ENCODE measurements at places on chromosomes 13 and 19.

DNA sequence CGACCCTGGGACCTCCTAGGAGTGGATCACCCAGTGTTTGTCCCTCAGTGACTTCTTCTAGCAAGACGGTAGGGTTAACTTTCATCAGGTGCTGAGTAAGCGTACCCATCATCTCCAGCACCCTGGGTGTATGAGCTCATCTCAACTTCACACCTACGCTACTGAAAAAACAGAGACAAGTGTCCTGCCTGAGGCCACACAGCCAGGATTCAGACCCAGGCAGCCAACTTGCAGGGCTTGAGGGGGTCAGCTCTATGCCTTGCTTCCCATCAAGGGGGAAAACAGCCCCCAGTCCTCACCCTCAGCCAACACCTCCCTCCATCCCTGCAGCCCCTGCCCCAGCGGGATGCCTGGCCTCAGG lies 4.6 kb downstream of the TLE2 start:
- no peak for DNase-seq

- no peak for DNase-seq
These were observed 63.5 kb upstream of the DOCK9 start for GRCh38 chr13:99041337-99041736.

DNA sequence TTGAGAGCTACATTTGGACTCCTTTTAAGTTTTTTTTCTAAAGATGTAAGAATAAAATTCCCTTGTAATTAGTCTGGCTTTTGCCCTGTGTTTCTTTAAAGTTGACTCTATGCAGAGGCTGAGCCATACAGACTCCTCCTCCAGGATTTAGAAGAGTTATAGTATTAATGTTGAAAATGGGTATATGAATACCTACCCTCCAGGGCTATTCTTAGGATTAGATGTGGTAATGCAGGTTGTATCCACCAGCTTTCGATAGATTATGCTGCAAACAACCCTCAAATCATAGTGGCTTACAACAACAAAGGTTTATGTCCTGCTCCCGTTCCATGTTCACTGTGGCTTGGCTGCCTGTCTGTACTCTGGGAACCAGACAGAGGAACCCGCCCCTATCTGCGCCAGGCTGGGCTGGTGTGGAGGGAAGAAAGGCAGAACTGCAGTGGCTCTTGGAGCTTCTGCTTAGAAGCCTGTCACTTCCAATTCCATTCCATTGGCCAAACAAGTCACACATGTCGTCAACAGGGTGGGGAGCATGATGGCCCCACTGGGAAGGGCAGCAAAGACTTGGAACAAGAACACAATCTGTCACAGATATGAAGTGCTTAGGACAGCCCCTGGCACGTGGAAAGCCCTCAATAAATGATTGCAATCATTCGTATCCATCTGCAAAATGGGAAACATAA lies 290.8 kb downstream of the FOXO1 start:
- DNase-seq, result no peak

GRCh38 chr19:38917516-38917915 lies 5.5 kb upstream of the CCER2 start:
- DNase-seq, result no peak

DNA sequence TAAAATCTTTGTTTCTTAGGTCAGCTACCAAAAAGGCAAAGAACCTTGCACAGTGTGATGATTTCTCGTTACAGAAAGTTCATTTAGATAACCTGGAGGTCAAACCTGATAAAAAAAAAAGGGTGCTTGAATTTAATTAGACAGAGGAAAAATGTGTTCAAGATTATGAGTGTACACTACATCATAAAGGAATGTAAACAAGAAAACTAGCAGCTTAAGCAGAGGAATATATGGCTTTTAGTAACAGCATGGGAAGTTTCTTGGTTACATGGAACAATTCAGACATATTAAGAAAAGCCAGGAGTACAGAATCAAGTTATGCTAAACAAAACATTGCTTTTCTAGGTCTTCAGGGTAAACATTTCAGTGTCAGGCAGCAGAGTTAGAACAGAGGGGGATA lies 32.9 kb downstream of the ING1 start:
- no peak for DNase-seq

GRCh38 chr19:29299416-29300380 lies 86.7 kb upstream of the UQCRFS1 start:
- DNase-seq, result no peak

GRCh38 chr19:38715555-38715954 lies 28.7 kb downstream of the CAPN12 start:
- DNase-seq, result no peak

- DNase-seq, result no peak
These were observed 1078.7 kb upstream of the ATXN8OS start for GRCh38 chr13:69028936-69029335.
